ENCODE measurements at places on chromosomes 16 and 17.

DNA sequence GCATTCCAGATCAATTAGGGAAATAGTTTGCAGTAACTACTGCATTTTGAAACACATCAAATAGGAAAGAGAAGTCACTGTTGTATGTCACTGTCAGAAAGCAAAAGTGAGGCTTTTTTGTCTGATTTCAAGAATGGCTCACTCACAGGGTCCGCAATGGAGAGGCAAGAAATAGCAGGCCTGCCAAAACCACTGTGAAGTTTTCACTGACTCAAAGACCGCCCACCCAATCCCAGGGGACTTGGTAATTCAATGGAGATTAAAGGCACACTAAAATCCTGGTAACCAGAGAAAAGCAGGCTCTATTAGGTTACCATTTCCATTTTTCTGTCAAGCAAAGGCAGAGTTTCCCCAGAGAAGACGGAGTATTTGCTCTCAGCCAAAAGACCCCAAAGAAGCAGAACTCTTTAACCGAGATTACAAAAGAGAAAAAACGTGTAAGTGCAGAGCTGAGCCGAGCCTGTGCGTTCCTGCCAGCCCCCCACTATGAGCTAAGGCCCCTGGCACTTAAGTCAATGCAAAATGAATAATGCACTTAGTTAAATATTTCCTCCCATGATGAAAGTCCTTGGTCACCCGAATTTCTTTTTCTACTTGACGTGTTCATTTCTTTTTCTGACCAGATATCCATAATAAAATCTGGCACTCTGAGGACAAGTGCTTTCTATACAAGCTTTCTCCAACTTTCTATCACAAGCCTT is 57.0 kb downstream of the FOXL1 start:
- peak; percentile 27 for DNase-seq

DNA sequence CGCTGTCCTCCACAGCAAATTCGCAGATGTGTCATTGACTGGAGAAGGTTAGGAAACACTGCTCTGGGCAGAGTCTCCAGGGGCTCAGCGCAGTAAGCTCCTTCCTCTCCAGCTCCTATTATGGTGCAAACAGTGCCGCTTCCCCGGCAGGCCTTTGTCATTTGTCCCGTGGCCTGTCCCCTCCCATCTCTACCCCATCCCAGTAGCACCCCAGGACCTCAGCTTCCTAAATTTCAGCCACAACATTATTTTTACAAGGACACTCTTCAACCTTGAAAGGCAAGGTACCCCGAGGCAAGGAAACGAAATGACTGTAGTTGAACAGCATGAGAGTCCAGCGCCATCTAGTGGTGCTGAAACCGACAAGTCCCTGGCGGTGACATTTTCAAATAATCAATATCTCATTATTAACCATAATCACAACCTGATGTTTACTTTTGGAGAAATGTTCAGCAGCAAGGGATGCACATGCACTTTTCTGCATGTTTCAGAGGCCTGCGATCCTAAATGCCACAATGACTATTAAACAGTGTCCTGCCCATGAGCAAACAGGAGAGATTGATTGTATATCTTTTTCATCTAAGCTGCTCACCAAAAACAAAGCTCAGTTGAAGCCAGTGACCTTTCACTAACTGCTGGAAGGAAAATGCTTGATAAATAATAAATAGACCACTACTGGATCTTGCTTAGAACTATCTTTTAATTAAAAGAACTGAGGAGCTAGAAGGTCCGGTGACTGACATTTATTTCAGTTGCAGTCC is 16.5 kb downstream of the MRPS23 start:
- DNase-seq, result peak; percentile 76

- no peak for DNase-seq
These were observed 30.1 kb upstream of the HAPSTR1 start for GRCh38 chr16:9061358-9061813.

DNA sequence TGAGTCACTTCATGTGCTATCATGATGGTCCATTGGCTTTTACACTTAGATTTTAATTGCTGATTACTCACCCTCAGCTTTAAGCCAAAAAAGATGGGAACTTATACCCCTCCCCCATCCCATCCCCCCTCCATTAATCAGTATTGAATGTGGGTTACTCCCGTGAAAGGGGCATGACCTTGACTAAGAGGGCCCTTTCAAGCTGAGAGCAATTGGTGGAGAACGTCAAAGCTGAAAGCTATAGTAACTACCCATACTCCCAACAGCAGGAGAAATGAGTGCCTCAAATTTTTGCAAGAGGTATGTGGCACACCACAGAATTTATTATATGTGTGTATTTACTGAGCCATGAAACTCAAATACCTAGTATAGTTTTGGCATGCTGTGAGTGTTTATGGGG is 99.7 kb upstream of the CDH8 start:
- peak; percentile 64 for DNase-seq

- no peak for DNase-seq
These were observed 43.5 kb downstream of the ARHGAP17 start for GRCh38 chr16:24971718-24972117.

DNA sequence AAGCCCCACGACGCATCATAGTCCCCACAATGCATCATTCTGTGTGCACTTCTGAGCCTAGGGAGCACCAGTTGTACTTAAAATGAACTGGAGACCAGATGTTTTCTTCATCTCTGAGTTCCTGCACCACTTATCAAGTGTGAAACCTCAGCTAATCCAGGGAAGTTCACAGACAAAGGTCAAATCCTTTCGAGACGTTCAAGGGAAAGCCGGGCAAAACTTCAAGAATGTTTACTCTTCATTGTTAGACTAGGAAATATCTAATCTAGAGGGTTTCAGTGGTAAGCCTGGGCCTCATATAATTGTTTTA is 4.6 kb upstream of the PMP22 start:
- DNase-seq, result no peak

DNA sequence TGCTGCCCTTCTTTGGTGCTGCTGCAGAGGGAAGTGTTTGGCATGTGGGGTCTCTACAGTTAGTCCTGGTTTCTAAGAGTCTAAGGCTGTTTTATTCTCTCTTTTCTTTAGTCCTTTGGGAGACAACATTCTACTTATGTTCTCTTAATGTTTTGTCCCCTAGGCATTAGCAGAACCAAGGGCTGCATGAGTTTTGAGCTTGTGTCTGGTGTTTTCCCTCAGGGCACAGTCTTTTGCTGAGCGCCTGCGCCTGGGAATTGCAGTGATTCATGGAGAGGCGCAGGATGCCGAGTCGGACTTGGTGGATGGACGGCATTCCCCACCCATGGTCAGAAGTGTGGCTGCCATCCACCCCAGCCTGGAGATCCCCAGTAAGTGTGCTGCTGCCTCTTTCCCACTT is 41.1 kb upstream of the SLC5A10 start:
- DNase-seq, result no peak

- no peak for DNase-seq
These were observed 42.1 kb upstream of the BHLHA9 start for GRCh38 chr17:1227917-1228780.

GRCh38 chr16:25031132-25031440 is 15.9 kb upstream of the ARHGAP17 start:
- DNase-seq, result no peak

GRCh38 chr16:77913738-77914253 is 108.6 kb upstream of the CLEC3A start:
- DNase-seq, result peak; percentile 24

- peak; percentile 15 for DNase-seq
These were observed 16.4 kb upstream of the ABCC3 start for GRCh38 chr17:50618300-50618699.

- DNase-seq, result peak; percentile 96
These were observed 10.1 kb downstream of the KRT39 start for GRCh38 chr17:40956401-40957254.

DNA sequence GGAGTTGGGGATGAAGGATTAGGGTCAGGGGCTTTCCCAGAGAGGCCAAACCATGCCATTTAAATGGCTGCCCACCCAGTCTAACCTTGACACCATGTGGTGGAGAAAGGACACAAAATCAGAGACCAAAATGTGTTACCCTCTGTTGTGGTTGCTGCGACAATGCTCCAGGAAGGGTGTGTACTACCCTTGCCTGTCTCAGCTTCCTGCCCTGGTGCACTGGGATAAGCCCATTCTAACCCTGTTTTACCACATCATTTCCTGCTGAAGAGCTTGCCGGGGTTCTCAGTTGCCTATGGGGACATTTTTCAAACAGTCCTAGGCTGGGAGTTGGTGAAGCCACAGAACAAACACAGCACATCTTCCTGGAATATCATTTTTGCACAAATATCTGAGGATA is 4.9 kb downstream of the OR4D1 start:
- DNase-seq, result no peak

GRCh38 chr17:11640463-11640814 is 42.2 kb downstream of the DNAH9 start:
- DNase-seq, result no peak

GRCh38 chr17:40191237-40192208 is 14.3 kb downstream of the RAPGEFL1 start:
- peak; percentile 75 for DNase-seq

DNA sequence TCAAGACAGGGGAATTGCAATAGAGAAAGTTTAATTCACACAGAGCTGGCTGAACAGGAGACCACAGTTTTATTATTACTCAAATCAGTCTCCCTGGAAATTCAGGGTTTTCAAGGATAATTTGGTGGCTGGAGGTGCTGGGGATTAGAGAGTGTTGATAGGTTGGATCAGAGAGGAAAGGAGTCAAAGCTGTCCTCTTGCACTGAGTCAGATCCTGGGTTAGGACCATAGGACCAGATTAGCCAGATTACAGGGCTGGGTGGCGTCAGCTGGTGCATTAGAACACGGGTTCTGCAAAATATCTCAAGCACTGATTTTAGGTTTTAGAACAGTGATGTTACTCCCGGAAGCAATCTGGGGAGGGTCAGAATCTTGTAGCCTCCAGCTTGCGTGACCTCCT is 1.8 kb upstream of the NSMCE1 start:
- no peak for DNase-seq

- DNase-seq, result no peak
These were observed 9.1 kb downstream of the SLC4A1 start for GRCh38 chr17:44258811-44259351.

- peak; percentile 39 for DNase-seq
These were observed 17.7 kb downstream of the SLC38A8 start for GRCh38 chr16:84024854-84025253.

- DNase-seq, result peak; percentile 48
These were observed 119.0 kb downstream of the MYO1D start for GRCh38 chr17:32757963-32758362.

- DNase-seq, result no peak
These were observed 1011.9 kb downstream of the CDH8 start for GRCh38 chr16:61024180-61024900.
